ENCODE measurements at places on chromosomes 5 and 9.

DNA sequence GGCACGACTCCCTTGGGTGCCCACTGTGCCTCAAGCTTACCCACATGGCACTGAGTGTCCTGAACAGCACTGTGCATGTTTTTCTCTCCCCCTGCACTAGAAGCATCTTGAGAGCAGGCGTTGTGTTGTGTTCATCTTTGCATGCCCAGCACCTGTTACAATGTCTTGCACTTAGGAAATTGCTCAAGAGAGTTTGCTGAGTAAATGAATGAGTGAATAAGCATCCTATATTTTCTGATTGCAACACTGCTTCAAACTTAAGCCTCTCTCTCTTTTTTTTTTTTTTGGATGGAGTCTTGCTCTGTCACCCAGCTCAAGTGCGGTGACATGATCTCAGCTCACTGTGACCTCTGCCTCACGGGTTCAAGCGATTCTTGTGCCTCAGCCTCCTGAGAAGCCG lies 94.5 kb downstream of the LMNB1 start:
- no peak for DNase-seq

DNA sequence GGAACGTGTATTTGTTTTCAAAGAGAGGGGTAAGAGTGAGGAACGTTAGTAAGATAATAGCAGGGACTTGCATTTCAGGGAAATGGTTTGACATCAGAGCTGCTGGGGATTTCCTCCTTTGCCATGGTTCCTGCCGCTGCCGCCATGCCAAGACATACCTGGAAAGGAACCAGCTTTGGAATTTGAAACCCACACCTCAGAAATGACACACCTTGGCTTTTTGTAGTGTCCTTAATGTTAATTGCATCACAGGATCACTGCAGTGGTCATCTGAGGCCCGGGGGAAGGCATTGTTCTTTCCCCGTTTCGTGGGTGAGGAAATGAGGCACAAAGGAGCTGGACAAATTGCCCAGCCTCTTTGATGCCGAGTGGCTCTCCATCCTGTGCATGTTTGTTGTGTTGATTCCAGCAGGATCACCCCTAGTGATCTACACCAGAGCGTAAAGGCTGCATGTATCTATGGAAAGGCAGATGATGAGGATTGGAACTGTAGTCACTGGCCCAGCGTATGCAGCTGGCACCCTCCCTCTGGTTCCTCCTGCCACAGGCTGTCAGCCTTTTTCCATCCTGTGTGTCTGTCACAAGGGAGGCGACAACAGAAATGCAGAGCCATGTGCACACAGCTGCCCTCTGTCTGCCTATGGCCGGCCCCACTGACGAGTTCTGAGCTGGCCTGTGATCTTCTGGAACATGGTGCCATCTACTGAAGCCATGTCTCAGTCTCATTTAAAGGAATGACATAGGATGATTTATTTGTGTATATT lies 37.8 kb downstream of the SLC46A2 start:
- DNase-seq: no peak

GRCh38 chr5:170603578-170604565 lies 100.1 kb downstream of the KCNIP1 start:
- DNase-seq: peak; percentile 49

DNA sequence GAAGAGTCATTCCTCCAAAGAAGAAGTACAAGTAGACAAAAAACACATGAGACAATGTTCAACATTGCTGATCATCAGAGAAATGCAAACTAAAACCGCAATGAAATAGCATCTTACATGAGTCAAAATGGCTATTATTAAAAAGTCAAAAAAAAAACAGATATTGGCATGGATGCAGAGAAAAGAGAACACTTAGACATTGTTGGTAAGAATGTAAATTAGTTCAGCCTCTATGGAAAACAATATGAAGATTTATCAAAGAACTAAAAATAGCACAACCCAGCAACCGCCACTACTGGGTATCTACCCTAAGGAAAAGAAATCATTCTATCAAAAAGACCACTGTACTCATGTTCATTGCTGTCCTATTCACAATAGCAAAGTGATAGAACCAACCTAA lies 157.5 kb downstream of the CHSY3 start:
- DNase-seq: no peak

DNA sequence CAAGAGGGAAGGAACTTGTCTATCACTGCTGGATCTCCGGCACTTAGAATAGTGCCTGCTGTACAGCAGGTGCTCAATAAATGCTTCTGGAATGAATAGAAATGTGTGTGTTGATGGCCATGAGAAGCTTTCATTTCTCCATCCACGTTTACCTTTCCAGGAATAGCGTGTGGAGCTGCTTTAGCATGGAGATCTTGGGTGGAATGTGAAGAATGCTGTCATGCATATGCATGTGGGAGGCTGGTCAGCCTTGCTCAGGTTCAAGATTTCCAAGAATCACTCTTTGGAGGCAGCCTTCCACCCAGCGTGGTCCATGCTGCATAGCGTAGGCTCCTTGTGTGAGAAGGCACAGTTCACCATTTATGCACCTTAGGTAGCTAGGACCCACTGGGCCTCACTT lies 19.2 kb downstream of the COL15A1 start:
- DNase-seq: no peak
